H4 (cell line): ENCODE measurements at places on chromosomes 16 and 17.

GRCh38 chr16:3457434-3458252 is 14.2 kb downstream of the NAA60 start:
- peak; percentile 77 for DNase-seq

GRCh38 chr17:66850692-66851091 is 15.8 kb downstream of the CACNG5 start:
- no peak for DNase-seq

DNA sequence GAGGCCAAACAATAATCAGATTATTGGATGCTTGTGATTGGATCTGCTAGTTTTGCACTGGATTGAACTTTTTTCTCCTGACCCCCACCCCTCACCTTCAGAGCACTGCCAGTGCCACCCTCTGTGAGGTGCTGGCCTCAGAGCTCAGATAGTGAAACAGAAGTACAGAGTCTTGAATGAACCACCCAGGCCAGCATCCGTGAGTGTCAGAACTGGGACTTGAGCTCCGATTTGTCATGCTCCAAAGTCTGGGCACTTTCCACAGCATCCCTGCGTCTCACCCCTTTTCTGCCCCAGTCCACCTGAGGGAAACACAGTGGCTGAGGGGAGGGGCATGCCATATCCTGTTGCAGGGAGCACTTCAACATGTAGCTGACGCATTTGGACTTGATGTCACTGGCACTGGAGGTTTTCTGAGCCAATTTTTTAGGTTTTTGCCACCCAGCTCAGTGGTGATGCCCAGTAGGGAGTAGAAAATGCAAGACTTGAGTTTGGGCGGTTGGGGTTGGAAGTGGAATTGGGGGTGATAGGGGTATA is 47.3 kb downstream of the SMPD3 start:
- DNase-seq, result no peak

GRCh38 chr17:44884941-44885340 is 14.3 kb downstream of the EFTUD2 start:
- DNase-seq, result no peak

DNA sequence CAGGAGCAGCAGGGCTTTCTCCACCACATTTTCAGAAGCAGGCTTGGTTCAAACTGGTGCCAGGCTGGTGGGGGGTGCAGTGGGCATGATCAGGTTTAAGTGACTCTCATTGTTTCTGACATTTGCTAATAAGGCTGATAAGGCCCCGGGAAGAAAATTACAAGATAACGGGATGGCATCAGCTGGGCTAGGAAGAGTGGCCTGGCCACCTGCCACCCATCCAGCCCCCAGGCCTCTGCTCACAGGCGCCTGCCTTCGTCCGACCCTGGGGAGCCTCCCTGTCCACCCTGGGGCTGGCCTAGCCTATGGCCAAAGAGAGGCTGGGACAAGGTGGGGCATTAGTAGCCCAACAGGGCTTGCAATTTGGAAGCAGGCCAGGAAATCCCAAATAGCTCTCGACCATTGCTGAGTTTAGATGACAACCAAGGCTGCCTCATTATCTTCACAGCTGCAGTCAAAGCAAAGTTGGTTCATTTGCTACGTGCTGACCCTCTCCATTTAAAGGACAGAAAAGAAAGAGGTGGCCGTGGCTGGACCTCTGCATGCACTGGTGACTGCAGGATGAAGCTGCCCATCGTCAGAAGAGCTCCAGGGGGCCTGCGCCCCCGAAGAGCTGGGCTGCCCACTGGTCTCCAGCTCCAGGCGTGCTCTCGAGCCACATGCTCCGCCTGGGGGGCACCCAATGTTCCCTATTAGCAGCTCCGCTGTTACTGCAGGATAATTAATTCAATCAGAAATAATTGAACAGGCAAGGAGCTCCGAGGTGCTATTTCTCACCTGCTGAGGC is 44.9 kb downstream of the PEMT start:
- DNase-seq, result no peak

GRCh38 chr16:67935101-67935401 is 1.6 kb downstream of the PSMB10 start:
- DNase-seq, result no peak

DNA sequence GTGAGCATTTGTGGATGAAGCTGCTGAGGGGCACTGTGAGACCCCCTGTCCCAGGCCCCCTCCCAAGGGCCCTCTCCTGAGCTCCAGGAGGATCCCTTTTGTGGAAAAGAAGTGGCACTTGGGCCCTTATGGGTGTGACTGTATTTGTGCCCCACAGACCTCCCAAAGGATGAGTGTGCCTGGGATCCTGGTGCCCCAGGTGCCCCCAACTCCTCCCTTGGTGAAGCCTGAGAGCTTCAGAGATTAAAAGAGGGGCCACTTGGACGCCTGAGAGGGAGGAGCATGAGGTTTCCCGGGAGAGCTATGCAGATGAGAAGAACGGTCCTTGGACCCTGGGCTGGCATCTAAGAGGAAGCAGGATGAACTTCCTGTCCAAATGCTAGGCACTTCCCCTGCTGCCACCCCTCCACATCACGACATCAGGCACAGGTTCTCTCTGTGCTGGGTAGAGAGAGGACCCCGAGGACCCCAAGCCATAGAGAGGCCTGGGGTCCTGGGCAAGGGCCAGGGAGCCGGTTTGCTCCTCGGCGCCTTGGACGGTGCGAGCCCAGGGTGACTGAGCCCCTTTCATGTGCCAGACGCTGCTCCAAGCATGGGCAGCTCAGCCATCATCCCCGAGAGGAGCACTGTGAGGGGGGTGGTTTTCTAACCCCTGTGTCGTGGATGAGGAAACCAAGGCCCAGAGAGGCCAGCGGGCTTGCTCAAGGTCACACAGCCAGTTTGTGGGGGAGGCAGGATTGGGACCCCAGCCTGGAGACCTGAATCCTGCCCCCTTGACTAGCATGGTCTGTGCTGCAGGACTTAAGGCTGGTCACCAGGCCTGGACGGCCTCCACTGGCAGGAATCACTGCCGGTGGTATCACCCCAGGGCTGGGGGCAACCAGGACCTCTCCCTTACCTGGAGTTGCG is 5.6 kb upstream of the ADAM11 start:
- DNase-seq, result no peak

DNA sequence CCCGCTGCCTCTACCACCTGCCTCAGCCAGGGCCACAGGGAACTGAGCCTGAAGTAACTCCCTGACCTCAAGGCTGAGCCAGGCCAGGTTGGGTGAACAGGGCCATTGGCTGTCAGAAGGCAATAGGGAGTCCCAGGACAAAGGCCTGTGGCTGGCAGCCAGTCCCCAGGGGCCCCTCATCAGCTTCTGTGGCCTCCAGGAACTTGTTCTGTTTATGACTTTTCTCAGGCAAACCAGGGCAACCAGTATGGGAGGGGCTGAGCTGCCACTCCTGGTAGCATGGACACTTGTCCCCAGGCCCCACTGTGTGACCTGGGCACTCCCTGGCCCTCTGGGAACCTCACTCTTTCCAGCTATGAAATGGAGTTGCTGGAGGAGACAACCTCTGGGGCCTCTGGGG is 40.1 kb downstream of the CPNE2 start:
- DNase-seq, result no peak

DNA sequence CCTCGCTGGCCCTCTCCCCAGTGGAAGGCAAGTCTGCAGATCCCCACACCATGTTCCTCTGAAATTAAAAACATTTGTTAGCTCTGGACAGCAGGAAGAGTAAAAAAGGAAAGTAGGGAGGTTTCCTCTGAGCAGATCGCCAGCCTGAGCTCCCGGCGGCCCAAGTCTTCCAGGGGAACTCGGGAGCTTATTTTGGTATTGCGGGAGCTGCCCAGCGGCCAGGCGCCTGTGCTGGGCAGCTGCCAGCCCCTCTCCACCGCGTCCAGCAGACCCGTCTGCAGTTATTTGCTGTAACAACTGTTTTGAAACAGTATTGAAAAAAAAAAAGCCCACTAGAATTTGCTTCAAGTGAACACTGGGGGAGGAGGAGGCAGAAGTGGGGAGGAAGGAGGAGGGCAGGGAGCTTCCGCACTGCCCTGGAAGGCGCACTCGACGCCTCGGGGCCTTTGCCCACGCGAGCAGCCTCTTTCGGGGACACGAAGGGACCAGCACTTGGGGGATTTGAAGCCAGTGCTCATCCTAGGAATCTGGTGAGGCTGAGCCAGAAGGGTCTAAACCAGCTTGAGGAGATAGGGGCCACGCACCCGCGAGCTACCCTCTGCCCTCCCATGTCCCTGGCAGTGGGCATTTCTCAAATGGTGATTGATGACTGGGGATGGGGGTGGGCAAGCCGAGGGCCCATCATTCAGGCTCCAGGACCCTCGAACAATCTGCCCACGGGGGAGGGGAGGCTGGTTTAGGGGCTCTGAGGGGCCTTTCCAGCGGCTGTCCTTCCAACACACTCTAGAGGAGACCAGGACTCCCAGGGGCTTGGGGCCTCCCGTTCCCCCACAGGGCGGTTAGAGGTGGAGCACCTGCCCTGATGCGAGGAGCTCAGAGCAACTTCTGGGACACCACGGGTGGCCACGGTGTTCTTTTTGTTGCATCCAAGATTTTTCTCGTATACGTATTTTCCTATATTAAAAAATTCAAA is 3.0 kb upstream of the BAHCC1 start:
- no peak for DNase-seq

GRCh38 chr17:64090144-64090543 is 39.8 kb downstream of the ERN1 start:
- DNase-seq, result no peak

DNA sequence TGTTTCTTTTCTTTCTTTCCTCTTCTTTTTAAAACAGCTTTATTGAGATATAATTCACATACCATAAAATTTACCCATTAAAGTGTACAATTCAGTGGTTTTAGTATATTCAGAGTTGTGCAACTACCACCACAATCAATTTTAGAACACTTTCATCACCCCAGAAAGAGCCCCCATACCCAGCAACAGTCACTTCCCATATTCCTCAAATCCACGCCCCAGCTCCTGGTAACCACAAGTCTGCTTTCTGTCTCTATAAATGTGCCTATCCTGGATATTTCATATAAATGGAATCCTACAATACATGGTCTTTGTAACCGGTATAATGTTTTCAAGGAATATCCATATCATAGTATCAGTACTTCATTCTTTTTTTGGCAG is 19.4 kb downstream of the RARA start:
- DNase-seq, result no peak

GRCh38 chr17:29931231-29931932 is 1.4 kb upstream of the SSH2 start:
- DNase-seq, result peak; percentile 86

DNA sequence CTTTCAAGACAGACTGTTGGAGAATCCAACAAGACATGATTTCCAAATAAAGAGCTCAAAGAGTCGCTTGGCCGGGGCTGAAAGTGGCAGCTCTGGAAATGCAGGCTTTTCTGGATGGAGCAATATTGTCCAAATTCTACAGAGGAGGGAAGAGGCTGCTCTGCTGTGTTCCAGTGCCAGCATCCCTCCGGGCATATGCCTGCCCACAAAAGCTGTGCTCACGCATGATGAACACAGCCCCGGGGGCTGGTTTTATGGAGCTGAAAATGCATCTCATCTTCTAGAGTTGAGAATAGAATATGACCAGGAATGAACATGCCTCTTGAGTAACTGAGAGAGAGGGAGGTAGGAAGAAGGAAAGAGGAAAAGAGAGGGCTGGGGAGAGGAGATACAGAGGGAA is 74.7 kb upstream of the TOX3 start:
- DNase-seq, result no peak

DNA sequence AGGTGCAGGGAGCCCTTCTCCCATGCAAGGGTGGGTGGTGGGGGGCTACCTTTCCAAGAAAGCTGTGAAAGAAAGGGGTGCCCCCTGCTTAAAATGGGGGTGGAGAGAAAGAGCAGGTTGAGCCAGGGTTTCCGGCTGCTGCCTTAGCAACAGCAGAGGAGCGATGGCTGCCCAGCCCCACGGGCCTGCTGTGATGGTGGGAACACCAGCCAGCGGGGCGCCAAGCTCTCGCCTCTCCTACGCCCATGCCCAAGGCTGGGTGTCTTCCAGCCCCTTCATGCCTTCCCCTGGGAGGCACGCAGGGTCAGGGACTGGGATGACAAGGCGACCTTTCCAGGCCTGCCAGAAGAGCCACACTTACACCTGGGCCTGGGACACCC is 3.0 kb downstream of the FMNL1 start:
- no peak for DNase-seq

GRCh38 chr16:54180421-54181359 is 105.9 kb downstream of the IRX3 start:
- DNase-seq, result no peak

- DNase-seq, result no peak
These were observed 127.5 kb downstream of the ZNF778 start for GRCh38 chr16:89344846-89345611.

GRCh38 chr16:86990451-86990850 is 326.7 kb downstream of the C16orf95 start:
- DNase-seq, result no peak

GRCh38 chr16:89456419-89456959 is 33.9 kb downstream of the ANKRD11 start:
- DNase-seq, result no peak

- no peak for DNase-seq
These were observed 14.9 kb upstream of the ARL6IP1 start for GRCh38 chr16:18816286-18816685.

DNA sequence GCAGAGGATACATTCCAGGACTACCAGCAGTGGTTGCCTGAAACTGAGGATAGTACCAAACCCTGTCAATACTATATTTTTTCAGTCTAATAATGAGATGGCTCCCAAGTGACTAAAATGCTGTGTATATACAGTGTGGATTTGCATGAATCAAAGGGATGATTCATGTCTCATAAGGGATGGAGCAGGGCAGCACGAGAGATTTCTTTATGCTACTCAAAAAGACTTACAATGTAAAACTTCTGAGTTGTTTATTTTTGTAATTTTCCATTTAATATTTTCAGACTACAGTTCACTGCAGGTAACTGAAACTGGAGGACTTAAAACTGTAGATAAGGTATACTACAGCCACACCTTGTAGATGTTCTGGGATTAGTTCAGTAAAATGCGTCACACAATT is 674.7 kb upstream of the SALL1 start:
- DNase-seq, result no peak

- DNase-seq, result no peak
These were observed 518 bp downstream of the SH2B1 start for GRCh38 chr16:28863929-28864793.

DNA sequence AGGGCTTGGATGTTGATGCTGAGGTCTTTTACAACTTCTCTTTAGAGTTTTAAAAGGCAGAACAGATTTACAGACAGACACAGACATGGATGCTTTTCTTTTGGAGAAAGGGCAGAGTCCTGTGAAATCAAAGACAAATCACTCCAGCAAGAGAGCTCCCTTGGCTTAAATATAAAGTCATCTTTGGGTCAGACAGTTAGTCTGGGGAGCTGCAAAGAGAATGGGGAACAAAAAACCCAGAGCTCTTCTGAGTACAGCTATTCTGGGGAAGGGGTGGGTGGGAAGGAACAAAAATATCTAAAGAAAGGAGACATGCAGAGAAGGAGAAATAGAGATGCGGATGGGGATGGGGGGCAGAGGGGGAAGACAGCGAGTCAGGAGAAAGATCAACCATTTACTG is 266.6 kb downstream of the XYLT1 start:
- DNase-seq, result no peak

DNA sequence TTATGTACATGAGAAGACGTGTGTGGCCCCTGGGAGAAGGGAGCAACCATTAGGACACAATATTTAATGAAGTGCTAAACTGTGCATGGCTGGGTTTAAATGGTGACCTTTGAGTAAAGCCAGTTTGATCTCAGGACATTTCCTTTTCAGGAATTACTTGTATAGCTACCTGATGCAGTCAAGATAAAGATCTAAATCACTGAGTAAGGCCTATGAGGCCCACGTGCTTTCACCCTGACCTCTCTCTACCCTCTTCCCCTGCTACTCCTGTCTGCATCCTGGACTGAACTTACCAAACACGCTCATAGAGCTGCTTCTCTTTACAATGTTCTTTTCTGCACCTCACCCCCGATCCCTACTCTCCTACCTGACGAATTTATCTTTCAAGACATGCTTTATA is 98.9 kb downstream of the GRIN2A start:
- no peak for DNase-seq

GRCh38 chr17:41777574-41778188 is 8.8 kb downstream of the JUP start:
- peak; percentile 93 for DNase-seq
